ENCODE measurements at places on chromosomes 1 and 21.

DNA sequence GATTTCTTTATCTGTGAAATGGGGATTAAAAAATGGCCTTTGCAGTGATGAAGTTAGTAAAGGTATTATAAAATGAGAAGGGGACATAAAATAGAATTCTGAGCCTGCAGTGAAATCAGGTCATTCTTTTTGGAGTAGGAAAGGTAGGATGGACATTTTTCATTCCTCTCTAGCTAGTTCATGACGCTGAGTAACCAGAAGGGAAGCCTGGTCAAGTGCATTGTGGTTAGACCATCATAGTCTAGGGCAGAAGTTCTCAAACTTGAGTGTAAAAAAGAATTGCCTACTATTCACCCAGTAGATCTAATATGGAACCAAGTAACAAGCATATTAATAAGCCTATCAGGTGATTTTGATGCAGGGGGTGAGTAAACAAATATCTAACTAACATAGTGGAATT, 50.8 kb downstream of the TGFB2 start:
- DNase-seq = no peak

- no peak for DNase-seq
Observed at GRCh38 chr1:26923711-26924110, 2.2 kb downstream of the NUDC start.

DNA sequence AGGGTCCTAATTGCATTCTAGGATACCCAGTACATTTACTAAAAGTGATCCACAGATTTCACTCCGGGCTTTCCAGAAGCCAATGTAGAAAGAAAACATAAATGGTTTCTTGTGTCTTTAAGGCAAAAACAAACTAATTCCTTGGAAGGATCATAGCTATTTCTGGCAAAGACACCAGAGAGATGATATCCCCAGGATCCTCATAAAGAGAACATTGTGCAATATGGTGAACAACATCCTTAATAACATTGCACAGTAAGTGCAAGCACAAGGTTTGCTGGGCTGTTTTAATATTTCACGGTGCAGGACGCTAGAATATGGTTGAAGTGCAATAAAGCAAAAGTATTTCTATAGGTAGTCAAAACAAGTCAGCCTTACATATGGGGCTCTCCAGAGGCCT, 83.0 kb downstream of the NTPCR start:
- DNase-seq = no peak

DNA sequence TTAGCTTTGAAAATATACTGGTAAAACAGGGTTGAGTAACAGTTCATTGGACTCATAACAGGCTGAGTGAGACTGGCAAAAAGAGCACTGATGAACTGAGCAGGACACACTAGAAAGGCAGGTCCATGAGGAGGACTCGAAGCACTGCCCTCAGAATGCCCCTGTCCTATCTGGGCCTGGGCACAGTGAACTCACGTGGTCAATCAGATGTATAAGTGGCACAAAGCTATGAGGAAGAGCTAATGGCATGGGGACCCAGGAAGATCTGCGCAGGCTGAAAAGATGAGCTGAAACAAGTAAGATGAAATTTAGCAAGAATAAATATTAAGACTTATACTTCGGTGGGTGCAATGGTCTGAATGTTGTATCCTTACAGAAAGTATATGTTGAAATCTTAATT, 9.2 kb upstream of the RGS7 start:
- no peak for DNase-seq

DNA sequence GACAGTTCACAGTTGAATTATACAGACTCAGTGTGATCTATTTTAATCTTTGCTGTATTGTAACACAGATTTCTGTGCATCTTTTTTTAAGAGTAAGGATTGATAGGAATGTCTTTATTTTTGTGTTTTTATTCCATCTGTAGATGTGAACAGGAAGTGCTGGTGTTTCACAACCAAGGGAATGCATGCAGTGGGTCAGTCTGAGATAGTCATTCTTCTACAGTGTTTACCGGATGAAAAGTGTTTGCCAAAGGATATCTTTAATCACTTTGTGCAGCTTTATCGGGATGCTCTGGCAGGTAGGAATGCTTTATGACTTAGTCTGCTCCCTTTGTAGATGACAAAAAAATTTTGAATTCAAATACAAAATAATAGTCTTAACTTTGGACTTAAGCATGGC, 84.5 kb downstream of the CC2D1B start:
- DNase-seq = no peak

DNA sequence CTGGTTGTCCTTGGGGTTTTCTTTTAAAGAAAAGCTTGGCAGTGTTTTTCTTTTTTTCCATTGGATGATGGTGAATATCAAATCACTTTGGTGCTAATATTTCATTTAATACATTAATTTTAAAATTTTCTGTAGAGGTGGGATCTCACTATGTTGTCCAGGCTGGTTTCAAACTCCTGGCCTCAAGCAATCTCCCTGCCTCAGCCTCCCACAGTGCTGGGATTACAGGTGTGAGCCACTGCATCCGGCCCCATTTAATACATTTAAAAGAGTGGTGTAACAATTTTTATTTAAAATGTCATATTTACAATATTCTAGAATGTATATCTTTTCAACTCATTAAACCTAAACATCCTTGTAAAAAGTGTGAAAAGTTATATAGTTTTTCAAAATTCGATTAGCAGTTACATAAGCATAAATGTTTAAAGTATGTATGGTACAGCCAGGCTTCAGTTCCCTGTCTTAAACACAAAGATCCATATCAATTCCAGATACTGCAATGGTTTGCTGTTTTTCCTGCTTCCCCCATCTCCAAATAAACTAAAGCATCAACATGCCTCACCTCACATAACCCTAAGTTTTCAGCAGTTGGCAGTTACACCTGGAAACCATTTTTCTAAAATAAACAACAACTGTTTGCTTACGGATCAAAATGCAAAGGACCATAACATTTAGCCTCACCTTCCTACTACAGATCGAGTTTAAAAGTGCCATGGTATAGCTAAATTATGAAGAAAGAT, 8.9 kb upstream of the LGALS8 start:
- no peak for DNase-seq

GRCh38 chr21:38938343-38938742, 132.6 kb downstream of the ETS2 start:
- no peak for DNase-seq

- DNase-seq = no peak
Observed at GRCh38 chr1:159985473-159985872, 31.4 kb upstream of the SLAMF9 start.

All from dorsolateral prefrontal cortex (tissue), 122 donors.